ENCODE measurements at places on chromosomes 4 and X.
A peak's percentile ranks its signal among the peaks of the same experiment; 100 is the strongest.

DNA sequence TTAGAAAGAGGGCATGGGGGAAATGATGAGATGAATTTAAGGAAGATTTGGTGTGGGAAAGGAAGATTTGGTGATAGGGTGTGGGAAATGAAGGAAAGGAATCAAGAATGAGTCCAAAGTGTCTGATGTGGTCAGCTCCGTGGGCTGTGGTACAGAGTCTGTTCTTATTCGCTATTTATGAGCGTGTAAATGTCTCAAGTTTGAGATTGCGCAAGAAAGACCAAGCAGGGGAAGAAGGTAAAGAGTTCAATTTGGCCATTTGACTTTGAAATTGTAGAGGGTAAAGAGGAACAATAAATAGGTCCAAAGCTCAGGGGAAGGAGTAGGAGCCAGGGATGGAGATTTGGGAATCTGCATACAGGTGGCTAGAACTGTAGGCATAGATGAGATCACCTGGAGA is 11.3 kb upstream of the SMS start:
- no peak for DNase-seq

DNA sequence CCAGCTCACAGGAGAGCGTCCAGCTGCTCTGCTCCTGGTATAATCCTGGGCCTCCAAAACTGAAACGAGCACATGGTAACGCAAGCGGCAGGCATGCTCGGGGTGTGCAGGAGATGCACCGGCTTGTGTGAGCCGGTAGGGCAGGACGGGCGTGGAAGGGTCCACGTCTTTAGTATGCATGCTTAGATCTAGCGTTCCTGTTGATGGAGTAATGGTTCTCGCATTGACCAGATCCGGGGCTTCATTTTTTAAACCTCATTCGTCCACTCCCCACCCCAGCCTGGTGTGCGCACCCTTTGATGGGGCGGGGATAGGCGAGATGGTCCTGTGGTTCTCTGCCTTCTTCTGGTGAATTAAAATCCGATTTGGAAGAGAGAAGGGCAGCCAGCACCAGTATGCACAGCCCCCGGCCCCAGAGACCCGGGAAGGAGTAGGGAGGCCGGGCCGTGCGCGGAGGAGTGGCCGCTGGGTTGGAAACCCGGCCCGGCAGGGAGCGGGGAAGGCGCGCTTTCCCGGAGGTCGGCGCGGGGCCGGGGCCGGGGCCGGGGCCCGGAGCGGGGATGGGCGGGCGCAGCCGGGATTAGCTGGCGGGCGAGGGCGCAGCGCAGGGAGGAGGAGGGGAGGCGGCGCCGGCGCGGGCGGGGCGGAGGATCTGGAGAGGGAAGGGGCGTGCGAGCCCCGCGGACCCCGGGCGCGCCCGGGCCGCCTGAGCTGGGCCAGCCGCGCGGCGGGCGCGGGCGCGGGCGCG is 39.9 kb downstream of the FAM149A start:
- no peak for DNase-seq

- no peak for DNase-seq
These were observed 161.8 kb downstream of the RAP1GDS1 start for GRCh38 chr4:98423009-98423408.

DNA sequence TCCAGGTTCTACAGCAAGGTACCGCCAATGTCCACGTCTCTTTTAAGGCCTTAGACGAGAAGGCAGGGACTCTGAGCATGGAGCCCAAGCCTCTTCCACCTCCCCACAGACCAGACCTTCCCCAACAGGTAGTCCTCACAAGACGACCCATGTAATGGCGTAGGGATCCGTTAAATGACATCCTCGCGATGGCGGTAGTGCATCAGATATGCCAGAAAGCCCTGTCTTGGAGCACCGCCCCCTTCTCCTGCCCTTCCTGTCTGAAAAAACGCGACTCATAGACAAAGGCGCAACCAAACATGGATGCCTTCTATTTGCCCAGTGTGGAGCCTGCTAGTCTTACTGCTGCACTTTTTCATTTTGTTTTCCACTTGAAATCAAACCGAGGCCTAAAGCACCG is 185.4 kb downstream of the OR13H1 start:
- no peak for DNase-seq

- no peak for DNase-seq
These were observed 423.2 kb downstream of the RPA4 start for GRCh38 chrX:97306771-97307470.

- no peak for DNase-seq
These were observed 752 bp downstream of the FRAS1 start for GRCh38 chr4:78057600-78058550.

DNA sequence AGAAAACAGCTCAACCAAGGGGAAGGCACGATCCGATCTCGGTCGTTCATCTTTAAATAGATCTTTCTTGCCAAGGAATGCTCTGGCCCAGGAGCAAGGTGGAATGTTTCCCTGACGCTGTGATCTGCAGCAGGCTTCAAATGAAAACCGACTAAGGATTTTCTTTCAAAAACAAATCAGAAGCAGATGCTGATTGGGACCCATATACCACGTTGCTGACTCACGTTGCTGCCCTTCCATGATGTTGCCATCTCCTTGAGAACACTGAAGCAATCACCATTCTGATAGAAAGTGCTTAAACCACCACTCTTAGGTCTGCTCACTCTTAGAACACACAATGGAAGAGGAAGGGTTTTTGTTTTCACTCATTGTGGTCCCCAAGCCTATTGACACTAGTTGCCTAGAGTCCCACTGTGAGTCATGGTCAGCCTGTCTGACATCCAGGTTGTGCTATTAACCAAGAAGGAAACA is 26.1 kb downstream of the LAMTOR3 start:
- no peak for DNase-seq

- no peak for DNase-seq
These were observed 60.5 kb downstream of the TBC1D14 start for GRCh38 chr4:6969826-6970800.

DNA sequence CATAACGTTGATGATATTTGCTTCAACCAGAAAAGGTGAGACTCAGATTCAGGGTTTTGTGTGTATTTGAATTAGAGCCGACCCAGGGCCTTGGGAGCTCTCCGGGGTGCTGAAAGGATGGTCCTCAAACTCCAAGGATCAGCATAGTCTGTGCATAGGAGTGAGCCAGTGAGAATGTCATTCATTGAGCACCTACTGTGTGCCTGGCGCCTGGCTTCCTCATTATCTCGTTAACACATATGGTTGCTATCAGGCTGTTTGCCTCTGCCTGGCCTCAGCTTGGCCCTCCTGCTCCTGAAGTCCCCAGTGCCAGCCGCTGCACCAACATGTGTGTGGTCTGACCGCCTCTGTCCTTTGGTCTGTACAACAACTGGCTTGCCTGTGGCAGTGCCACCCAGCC is 25.1 kb upstream of the JAKMIP1 start:
- DNase-seq, result no peak

- DNase-seq, result no peak
These were observed 56.5 kb downstream of the SNX25 start for GRCh38 chr4:185265942-185266341.

DNA sequence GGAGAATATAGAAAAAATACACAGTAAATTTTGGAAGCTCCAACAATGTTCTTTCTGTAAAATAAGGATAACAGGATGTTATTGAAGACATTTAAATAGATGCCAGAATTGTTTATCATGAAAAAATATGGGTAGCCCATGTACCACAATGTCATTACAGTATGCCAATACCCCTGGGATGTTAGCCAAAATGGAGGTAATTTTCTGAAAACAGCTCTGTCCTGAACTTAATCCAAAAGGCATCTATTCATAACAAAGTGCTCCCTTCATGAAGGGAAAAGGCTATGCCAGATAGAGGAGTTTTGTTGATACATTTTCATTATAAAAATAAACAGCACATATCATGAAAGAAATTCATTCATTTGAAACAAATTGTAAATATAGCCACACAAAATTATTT is 1902.6 kb upstream of the AGA start:
- DNase-seq, result no peak

DNA sequence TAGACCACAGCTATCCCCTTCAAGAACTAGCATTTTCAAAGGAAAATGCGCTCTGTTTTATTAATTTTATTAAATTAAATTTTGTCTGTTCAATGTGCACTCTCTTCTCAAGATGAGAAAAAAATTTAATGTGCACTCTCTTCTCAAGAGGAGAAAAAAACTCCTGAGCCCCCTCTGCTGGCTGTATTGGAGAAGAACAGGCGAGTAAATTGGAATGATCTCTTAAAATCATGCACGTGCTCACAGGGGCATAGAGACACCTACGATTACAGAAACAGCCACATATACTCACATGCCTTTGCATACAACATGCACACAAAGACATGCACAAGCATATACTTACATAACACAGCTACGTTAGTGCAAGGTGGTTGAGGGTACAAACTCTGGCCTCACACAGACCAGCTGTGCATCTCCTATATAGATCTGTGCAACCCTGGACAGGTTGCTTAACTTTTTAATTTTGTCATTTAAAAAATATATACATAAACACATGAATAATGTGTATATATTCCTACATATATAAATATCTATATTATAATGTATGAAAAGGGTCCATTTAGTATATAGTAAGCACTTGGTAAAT is 176.2 kb upstream of the CXorf66 start:
- DNase-seq, result peak; percentile 3

DNA sequence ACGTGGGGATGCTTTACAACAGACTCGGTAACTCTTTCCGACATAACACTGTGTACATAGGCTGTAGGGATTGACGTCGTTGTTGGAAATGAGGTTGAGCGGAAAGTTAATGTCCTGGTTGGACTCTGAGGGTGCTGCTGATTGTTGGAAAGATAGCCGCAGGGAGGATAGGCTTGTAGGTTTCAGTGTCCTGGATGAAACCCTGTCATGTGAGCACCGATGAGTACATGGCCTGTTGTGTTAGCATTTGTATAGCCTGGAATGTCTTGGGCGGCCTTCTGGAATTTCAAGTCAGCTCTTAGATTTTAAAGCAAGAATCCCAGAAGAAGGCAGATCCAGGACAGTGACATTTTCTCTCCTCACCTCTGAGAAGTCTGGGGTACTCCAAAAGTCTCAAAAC is 63.3 kb downstream of the TBC1D14 start:
- no peak for DNase-seq

- peak; percentile 58 for DNase-seq
These were observed 3.5 kb downstream of the TMSB4X start for GRCh38 chrX:12978205-12979025.
